Natural killer cell treated with Interleukin-12 subunit alpha and Interleukin-12 subunit beta and Interleukin-15 and Interleukin-18, amount 100 ng/mL, for 72 hours (primary cell): ENCODE measurements at places on chromosomes 3 and 15. TPM values are rescaled to one million over a fixed set of nuclear protein-coding genes. Genes with fewer than 3 reads are reported as not detected.

The MME gene
- total RNA-seq: not detected

The HESX1 gene
- total RNA-seq: not detected

The CHRM5 gene
- total RNA-seq: not detected

The DNAH12 gene
- total RNA-seq: 0.33 TPM

The BMF gene
- total RNA-seq: 4.6 TPM

The RAD51 gene
- total RNA-seq: 36.2 TPM

The GPR27 gene
- 4.5 TPM for total RNA-seq

The ZNF501 gene
- total RNA-seq: 3.2 TPM

The CAND2 gene
- total RNA-seq: 0.45 TPM

DNA sequence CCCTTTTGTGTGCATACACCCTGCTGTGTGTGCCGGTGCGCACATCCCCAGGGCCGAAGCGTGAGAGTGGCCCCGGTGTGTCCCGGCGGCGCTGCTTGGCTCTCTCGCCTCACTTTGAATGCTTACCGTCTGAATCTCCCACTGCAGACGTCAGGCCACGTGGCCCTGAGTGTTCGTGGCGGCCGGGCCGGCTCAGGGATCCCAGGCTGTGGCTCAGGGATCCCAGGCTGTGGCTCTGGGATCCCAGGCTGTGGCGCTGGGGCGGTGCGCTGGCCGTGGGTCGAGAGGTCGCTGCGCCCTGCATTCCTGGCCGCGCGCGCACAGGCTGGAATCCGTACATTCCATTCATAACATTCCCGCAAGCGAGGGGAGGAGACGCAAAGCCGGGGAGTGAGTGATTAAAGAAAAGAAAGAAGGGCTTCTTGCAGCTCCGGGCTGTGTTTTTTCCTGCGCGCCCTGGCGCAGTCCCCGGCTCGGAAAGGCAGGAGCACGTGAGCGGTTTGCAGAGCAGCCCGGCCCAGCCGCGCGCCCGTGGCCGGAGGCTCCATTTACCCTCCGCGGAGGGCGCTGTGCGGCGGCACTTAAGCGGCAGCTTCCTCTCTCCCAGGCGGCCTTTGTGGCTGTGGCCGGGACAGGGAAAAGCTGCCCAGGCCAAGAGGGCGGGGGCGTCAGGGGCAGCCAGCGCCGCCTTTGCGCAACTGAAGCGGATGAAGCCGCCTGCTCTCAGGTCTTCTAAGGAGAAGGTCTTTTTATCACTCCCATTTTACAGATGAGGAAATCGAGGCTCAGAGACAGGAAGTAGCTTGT lies 87.0 kb upstream of the ALDH1L1 start:
- DNase-seq: no peak

DNA sequence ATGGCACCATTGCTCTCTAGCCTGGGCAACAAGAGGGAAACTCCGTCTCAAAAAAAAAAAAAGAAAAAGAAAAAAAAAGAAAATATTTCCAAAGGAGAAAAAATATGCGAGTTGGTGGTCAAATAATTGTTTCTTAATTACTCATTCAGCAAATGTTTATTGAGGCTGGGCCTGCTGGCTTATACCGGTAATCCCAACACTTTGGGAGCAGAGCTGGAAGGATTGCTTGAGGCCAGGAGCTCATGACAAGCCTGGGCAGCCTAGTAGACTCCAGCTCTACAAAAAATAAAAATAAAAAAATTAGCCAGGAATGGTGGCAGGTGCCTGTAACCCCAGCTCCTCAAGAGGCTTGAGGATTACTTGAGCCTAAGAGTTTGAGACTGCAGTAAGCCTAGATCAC lies 4.1 kb downstream of the KNL1 start:
- no peak for DNase-seq

GRCh38 chr3:186219211-186219638 lies 110.3 kb upstream of the ETV5 start:
- DNase-seq: no peak

- DNase-seq: no peak
These were observed 1.3 kb downstream of the CAMK2N2 start for GRCh38 chr3:184259878-184260723.

GRCh38 chr15:67002368-67002767 lies 63.0 kb upstream of the SMAD3 start:
- no peak for DNase-seq

DNA sequence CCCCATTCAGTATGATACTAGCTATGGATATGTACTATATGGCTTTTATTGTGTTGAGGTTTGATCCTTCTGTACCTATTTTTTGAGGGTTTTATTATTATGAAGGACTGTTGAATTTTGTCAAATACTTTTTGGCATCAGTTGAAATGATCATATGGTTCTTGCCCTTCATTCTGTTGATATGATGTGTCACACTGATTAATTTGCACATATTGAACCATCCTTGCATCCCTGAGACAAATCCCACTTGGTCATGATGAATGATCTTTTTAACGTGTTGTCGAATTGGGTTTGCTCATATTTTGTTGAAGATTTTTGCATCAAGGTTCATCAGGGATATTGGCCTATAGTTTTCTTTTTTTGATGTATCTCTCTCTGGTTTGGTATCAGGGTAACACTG lies 61.0 kb downstream of the RASA2 start:
- no peak for DNase-seq

GRCh38 chr3:140844072-140844471 lies 97.6 kb upstream of the SLC25A36 start:
- DNase-seq: no peak

DNA sequence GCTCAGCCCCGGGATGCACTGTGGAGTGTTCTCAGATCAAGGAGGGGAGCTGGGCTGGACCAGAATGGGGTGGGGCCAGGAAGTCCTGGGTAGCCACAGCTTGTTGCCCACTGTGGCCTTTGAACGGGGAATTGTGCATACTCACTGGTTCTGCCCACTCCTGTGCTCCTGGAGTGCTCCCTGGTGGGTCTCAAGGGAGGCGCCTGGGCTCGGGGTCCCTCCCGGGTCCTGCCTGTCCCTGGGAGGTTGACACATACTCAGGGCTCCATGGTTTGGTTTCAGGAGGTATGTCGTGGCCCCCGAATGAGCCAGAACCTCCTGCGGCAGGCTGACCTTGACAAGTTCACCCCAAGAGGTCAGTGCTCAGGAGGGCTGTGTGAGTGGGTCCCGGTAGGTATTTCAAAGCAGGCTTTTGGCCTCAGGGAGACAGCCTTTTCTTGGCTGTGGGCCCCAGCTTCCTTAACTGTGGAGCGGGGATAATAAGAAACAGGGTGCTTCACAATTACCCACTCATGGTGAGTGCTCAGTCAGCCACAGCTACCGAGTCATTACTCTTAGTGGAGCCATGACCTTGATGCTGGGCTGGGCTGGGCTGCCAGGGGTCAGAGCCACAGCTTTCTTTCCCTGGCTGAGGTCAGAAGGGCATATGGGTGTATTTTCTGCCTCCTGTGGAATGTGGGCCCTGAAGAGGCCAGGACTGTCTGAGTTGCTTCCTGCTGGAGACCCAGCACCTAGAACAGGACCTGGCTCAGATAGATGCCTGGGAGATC lies 7.6 kb downstream of the DNAH1 start:
- DNase-seq: no peak

GRCh38 chr15:90939756-90940155 lies 4.7 kb downstream of the UNC45A start:
- no peak for DNase-seq

GRCh38 chr3:23198801-23199200 lies 4.3 kb upstream of the UBE2E2 start:
- no peak for DNase-seq

DNA sequence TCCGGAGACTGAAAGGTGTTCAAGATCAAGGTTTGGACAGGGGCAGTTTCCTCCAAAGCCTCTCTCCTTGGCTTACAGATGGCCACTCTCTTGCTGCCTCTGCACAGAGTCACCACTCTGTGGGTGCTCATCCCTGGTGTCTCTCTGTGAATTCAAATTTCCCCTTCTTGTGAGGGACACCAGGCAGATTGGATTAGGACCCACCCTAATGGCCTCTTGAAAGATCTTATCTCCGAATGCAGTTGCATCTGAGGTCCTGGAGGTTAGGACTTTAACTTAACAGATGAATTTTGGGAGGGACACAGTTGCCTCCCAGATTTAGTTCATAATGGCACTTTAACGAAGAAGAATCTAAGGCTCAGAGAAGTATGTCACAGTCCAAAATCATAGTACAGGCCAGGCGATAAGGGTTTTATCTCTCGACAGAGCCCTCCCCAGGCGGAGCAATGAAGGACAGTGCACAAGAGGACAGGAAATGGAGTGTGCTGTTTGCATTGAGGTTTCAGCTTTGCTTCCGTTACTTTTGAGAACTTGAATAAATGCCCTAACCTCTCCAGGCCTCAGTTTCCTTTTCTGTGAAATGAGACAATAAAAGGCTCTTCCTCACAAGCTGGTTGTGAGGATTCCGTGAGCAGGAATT lies 38.9 kb upstream of the KIF23 start:
- no peak for DNase-seq

GRCh38 chr3:7263347-7264195 lies 402.7 kb downstream of the GRM7 start:
- no peak for DNase-seq

DNA sequence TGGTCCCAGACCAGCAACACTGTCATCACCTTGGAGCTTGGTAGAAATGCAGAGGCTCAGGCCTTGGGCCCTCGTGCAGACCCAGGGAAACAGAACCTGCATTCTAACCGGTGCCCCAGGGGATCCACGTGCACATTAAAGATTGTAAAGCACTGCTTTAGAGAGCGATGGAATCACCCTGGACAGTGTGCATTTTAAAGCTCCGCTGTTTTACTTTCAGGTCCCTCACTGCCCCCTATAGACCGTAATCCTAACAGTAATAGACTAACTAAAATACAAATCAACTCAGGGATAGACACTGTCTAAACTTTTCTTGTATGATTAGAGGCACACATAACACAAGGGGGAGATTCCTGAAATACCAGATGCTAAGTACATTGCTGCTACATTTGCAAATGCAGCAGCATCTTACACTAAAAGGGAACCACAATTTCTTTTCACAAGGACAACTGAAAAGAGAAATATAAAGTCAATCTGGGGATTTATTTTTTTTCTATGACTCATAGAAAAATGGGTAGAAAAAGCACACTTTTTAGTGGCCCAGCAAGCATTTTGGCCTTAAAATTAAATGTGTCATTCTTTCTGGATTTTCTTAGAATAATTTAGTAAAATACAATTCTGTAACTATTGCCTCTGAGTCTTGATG lies 10.5 kb upstream of the SH3GL3 start:
- DNase-seq: no peak

DNA sequence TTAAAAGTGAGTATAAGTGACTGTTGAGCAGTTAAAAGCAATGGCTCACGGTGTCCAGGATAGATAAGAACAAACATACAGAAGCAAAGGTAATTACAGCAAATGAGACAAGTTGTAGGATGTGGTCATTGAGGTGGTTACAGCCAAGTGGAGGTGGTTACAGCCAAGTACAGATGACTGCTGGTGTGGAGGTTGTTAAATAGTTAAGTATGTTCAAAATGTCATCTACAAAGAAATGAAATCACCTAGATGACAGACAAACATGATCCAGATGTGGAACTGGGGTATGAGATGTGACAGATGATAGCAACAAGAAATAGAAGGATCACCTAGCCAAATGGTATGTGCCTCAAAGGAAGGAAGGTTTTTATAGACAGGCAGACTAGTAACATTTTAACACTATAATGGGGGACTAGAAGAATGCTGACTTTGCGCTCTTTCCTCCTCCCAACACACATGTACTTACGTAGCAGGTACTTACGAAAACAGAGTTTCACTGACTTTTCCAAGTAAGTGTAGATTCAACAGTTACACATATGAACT lies 6.8 kb upstream of the ANKRD28 start:
- no peak for DNase-seq

DNA sequence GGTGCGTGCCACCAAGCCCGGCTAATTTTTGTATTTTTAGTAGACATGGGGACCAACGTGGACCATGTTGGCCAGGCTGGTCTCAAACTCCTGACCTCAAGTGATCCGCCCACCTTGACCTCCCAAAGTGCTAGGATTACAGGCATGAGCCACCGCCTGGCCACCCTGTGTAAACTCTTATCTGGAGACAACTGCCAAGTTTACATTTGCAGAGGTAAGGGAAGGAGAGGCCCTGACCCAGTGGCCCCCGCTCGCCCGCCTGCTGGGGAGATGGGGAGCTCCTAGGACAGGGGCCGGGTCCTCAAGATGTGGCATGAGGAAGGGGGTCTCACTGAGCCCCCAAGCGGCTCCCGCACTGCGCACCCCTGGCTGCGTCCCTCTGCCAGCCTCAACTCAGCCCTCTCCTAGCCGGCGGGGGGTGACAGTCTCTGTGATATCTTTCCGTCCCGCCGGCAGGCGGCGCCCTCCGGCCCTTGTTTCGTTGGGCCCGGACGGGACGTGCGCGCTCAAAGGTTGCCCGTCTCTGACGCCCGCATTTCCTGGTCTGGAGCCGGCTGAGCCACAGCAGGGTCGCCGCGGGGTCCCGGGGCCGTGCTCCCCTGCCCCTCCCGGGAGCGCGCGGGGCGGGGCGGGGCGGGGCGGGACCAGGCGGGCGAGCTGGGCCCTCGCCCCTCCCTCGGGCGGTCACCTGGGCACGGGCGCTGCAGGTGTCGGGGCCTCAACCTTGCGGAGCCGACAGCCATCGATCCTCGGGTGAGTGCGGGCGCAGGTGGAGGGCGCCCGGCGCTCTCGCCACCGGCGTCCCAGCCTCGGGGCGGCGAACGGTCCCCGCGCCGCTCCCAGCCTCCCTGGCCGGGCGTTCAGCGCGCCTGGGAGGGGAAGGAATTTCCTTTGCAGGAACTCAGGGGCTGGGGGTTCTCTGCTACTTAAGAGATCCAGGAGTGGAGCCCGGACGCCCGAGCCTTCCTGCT lies at the start of gene GPR160:
Gene GPR160 (plus strand): TSS at position 533 of the 971 bp plus-strand sequence. CDS start 45,978 bp downstream, outside the sequence.
- peak; percentile 85 for DNase-seq

DNA sequence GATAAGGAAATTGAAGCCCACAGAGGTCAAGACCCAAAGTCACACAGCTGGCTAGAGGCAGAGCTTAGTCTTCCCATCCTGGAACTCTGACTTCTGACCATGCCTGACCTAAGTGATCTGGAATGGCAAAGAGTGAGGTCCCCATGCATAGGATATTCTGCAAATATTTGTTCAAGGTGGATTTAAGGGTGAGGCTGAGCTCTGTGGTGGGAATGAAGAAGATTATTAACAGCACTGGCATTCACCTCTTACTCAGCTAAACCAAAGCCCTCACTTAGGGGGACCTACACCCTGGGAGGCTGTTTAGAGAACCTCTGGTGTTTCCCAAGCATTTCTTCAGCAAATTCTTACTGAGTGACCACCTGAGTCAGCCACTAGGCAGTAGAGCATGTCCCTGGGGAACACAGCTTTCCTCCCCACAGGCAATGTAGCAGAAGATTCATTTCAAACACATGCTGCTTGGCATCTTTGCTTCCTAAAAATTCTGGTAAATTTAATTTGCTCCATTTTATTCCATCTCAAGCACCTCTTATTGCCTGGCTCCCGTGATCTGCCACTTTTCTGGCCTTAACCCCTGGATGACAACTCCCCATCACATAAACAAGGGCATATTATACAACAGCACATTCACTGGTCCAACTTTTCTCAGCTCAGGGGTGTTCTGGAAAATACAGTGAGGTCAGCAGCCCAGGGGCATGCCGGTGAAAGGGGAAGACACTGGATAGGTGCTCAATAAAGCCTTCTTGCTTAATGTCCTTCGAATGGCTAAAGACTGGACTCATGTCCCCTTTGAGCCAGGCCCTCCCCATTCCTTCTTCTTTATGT lies 176.0 kb downstream of the ABHD5 start:
- DNase-seq: no peak
